Neural crest cell (in vitro differentiated cells): ENCODE measurements at places on chromosomes 6 and 20.

DNA sequence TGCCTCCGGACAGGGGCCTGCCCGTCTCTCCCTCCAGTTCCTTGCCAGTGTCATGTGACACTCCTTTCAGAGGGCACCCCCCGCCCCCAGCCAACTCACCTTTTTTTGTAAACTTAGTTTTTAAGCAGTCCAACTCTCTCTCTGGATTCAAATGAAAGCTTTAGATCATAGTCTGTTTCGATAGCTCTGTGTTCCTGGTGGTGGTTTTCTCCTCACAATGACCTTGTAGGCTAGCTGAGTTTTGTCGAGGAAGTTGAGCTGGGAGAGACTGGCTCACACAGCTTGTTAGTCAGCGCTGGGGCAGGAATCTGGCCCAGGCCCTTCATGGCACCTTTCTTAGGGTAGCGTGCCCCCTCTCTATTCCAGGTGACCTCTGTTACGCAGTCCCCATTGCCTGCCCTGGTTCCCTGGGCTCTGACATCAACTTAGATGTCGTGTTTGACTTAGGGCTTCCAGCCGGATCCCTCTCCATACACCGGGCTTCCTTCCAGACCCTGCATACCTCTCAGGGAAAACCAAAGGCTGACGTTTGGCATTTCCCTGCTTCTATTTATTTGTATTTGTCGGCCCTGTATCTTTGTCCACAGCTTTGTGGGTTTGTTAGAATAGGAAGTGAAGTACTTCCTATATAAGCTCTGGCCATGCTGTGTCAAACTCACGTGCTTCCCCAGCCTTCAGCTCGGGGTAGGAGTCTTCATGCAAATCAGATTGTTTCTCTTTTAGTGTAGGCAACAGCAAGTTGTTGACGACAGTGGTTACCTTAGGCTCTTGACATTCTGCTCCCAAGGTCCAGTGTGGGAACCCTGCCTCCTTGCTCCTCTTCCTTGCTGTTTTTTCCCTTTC, 12.7 kb downstream of the IGF2R start:
- peaks cover 72% of the 10 kb centered on the region for H3K4me1 ChIP-seq
- no peak overlapping the region for H3K4me3 ChIP-seq
- H3K27me3 ChIP-seq, result no peaks in the 10 kb centered on the region
- no peak overlapping the region for H3K27ac ChIP-seq

- H3K4me3 ChIP-seq, result no peak overlapping the region
- no peak for DNase-seq
- peaks cover 98% of the 10 kb centered on the region for H3K27me3 ChIP-seq
- H3K4me1 ChIP-seq, result peaks cover 28% of the 10 kb centered on the region
Measured at GRCh38 chr6:105988812-105989577, 97.1 kb upstream of the PRDM1 start.

DNA sequence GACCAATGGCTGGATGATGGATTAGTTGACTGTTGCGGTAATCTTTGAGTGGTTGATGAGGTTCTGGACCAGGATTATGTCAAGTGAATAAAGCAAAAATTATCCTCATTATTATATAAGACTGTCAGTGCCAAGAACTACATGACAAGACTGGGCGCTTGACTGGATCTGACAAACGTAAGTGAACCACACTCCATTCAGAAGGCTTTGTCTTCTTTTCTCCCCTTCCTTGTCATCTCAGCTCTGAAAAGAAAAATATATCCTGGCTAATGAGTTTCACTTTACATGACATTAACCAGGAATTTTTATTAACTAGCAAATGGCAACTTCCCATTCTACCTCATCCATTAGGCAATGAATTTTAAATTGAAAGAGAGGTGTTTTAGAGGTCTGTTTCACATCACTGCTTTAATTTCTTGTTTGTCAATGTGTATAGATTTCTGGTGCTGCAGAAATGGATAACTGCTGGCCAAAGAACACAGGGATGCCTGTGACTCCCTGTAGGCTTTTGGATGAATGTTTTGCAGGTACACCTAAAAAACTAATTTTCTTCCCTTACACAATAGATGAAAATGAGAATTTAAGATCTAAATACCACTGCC, 150.1 kb downstream of the ELOVL4 start:
- no peaks in the 10 kb centered on the region for H3K36me3 ChIP-seq
- no peak for DNase-seq
- no peaks in the 10 kb centered on the region for H3K27me3 ChIP-seq
- H3K4me1 ChIP-seq, result peaks cover 20% of the 10 kb centered on the region
- no peak overlapping the region for H3K4me3 ChIP-seq

- H3K27ac ChIP-seq, result no peak overlapping the region
- DNase-seq, result peak; percentile 41
- no peaks in the 10 kb centered on the region for H3K4me1 ChIP-seq
- H3K4me3 ChIP-seq, result no peak overlapping the region
- peaks cover 22% of the 10 kb centered on the region for H3K27me3 ChIP-seq
Measured at GRCh38 chr20:44776980-44777379, 31.3 kb downstream of the KCNK15 start.

DNA sequence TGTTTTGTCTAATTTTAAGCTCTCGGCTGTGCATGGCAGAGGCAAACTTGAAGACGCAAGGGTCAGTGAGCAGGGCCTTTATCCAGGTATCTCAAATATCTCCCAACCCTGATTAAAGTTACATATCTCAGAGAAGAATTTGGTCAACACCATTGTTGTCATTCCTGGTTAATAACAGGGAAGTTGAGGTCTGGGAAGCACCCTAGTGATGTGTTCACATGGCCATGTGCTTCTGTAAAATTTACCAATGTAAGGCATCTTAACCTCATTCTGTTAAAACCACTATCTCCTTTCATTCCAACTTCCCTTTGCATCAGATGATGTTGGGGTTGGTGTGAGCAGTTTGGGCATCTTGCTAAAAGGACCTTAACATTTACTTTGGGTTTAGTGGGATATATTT, 4.0 kb upstream of the FAM110A start:
- DNase-seq, result no peak
- H3K27me3 ChIP-seq, result no peaks in the 10 kb centered on the region
- no peaks in the 10 kb centered on the region for H3K36me3 ChIP-seq
- H3K27ac ChIP-seq, result no peak overlapping the region

GRCh38 chr6:28988536-28989311, 16.4 kb downstream of the ZNF311 start:
- peak; percentile 76 for DNase-seq
- H3K27ac ChIP-seq, result peak overlapping the region; percentile 19
- H3K36me3 ChIP-seq, result peaks cover 9% of the 10 kb centered on the region

DNA sequence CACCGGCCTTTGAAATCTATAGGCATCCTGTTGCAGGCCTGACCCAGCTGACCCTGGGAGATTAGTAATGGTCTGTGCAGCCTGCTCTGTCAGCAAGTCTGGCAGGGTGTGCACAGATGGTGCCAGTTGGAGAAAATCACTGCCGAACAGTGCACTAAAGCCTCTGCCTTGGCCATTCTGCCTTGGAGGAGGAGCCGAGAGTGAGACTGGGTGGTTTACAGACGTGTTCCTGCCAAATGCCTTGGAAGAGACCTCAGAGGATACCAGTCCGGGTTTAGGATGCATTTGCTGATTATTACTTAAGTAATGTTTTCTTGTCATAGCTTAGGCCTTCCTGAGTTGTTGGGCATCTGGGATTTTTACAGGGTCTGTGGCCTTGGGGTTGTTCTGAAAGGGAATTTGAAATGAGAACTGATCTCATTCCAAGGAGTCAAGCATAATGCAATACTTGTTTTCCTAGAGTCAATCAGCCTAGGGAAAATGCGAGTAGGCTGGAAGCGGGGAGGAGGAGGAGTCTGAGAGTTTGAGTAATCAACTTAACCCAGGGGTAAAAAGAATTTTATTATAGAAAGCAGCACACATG, 292.1 kb downstream of the SOX4 start:
- H3K4me1 ChIP-seq, result peaks cover 6% of the 10 kb centered on the region
- no peak overlapping the region for H3K4me3 ChIP-seq
- peaks cover 13% of the 10 kb centered on the region for H3K36me3 ChIP-seq
- no peaks in the 10 kb centered on the region for H3K27me3 ChIP-seq

DNA sequence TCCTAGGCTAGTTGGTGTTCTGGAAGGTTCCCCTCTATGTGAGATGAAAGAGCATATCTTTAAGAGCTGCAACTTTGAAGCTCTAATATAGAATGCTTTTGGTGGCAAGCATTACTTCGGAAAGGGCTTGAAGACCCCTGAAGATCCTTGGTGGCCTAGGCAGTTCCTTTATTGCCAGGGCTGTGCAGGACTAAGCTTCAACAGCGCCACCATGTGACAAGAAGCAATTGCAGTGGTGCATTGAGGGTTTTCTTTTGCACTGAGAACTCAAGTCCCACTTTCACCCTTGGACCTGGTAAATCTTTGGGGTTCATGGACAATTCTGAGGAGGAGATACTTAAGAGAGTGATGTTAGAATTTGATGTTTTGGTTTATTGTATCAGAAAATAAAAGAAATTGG, 237.4 kb upstream of the GMDS start:
- no peak overlapping the region for H3K27ac ChIP-seq
- no peak for DNase-seq
- H3K4me3 ChIP-seq, result no peak overlapping the region
- no peaks in the 10 kb centered on the region for H3K27me3 ChIP-seq
- H3K36me3 ChIP-seq, result no peaks in the 10 kb centered on the region

- H3K4me1 ChIP-seq, result peaks cover 32% of the 10 kb centered on the region
- H3K4me3 ChIP-seq, result no peak overlapping the region
- H3K27me3 ChIP-seq, result no peaks in the 10 kb centered on the region
- peaks cover 8% of the 10 kb centered on the region for H3K36me3 ChIP-seq
- H3K27ac ChIP-seq, result peak overlapping the region; percentile 3
- no peak for DNase-seq
Measured at GRCh38 chr6:140271759-140272377, 897.4 kb upstream of the CITED2 start.

DNA sequence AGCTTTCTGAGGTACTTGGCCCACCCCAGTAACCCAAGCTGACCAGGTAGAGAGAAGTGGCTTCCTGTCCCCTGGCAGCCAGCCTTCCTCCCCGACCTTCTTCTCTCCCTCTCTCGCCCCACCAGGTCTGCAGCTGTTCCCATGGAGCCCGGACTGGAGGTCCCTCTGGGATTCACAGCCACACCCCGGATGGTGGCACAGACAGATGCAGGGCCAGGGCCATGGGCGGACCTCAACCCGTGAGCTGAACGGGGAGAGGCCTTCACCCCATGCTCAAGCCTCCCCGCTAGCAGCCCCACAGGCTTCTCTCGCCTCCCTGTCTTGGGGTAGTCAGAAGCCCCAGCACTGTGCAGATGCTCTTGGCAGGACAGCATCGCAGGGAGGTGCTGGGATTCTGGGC, 41.3 kb downstream of the CPXM1 start:
- DNase-seq, result no peak
- no peak overlapping the region for H3K4me3 ChIP-seq
- no peak overlapping the region for H3K27ac ChIP-seq
- peaks cover 44% of the 10 kb centered on the region for H3K27me3 ChIP-seq

GRCh38 chr20:54062812-54063280, 7.5 kb downstream of the BCAS1 start:
- H3K4me1 ChIP-seq, result peaks cover 9% of the 10 kb centered on the region
- DNase-seq, result no peak
- H3K27me3 ChIP-seq, result no peaks in the 10 kb centered on the region
- H3K27ac ChIP-seq, result no peak overlapping the region
- no peaks in the 10 kb centered on the region for H3K36me3 ChIP-seq

GRCh38 chr20:47359530-47360296, 3.2 kb upstream of the ZMYND8 start:
- H3K27me3 ChIP-seq, result no peaks in the 10 kb centered on the region
- no peak for DNase-seq
- H3K4me1 ChIP-seq, result peaks cover 53% of the 10 kb centered on the region
- peak overlapping the region; percentile 99 for H3K27ac ChIP-seq
- peak overlapping the region; percentile 56 for H3K4me3 ChIP-seq
- no peaks in the 10 kb centered on the region for H3K36me3 ChIP-seq

GRCh38 chr6:91613481-91613880, 1026.6 kb upstream of the MAP3K7 start:
- H3K36me3 ChIP-seq, result no peaks in the 10 kb centered on the region
- DNase-seq, result no peak
- H3K27ac ChIP-seq, result no peak overlapping the region
- no peaks in the 10 kb centered on the region for H3K27me3 ChIP-seq
- H3K4me3 ChIP-seq, result no peak overlapping the region
- H3K4me1 ChIP-seq, result no peaks in the 10 kb centered on the region

DNA sequence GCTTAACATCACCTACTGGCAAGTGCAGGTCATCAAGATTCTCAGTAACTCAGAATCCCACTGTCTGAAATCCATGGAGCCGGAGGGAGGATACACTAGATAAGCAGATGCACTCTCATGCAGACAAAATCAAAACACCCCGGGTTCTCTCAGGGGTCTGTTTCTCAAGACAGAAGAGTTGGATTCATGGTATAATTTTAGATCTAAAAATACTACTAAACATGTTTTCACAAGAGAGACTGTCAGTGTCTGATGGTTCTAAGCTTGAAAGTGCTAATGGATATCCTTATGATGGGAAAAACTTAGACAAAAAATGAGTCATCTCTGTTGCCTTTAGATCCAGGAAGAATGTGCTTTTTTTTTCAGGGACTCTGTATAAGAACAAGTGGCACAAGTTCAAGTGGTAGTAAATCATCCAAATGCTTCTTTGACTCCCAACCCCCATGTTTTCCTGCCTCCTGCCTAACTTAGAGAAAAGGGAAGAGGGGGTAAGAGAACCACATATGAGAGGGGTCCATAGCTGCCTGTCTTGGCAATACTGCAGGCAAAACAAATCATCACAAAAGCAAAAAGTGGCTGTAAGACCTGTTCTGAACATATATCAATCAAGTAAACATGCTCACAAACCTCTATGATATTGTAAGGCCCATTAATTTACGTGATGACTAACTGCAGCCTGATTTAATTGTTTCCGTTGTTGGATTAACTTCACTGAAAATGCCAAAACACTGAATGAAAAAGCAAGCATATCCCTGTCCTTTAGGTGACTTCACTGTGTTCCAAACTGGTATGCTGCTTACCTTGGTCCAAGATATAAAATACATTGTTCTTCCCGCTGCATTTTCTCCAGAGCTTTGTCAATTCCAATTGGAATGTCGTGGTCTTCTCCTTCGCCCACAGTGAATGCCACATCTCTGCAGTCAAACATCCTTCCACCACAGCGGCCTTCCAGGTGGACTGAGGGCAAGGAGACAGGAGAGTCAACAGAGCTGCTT, 84.0 kb upstream of the TULP1 start:
- H3K36me3 ChIP-seq, result peaks cover 4% of the 10 kb centered on the region
- no peak for DNase-seq
- H3K4me1 ChIP-seq, result peaks cover 26% of the 10 kb centered on the region
- H3K4me3 ChIP-seq, result no peak overlapping the region
- no peaks in the 10 kb centered on the region for H3K27me3 ChIP-seq

DNA sequence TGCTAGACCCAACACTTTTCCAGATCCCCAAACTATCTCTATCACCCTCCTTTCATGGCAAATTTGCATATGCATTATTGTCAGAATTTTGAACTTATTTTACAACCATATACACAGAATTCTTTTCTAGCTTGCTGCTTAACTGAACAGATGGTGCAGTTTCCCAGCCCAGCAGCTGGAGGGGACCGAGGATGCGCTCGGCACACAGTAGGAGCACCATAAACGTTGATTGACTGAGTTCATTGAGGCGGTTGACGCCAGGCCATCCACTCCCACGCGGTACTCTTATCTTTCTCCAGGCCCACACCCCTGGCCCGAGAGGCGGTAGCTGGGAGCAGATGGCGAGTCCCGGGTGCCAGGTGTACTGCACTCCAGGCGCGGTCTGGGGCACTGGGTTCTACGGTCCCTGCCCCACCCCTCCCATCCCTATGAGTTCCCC, 6.8 kb upstream of the SOX4 start:
- H3K4me1 ChIP-seq, result peaks cover 18% of the 10 kb centered on the region
- H3K4me3 ChIP-seq, result peak overlapping the region; percentile 99
- peak overlapping the region; percentile 91 for H3K27ac ChIP-seq
- peaks cover 26% of the 10 kb centered on the region for H3K36me3 ChIP-seq
- no peak for DNase-seq

- no peak overlapping the region for H3K27ac ChIP-seq
- H3K4me3 ChIP-seq, result no peak overlapping the region
- peaks cover 60% of the 10 kb centered on the region for H3K27me3 ChIP-seq
- DNase-seq, result no peak
- H3K36me3 ChIP-seq, result peaks cover 2% of the 10 kb centered on the region
Measured at GRCh38 chr6:169943241-169944060, 192.0 kb downstream of the ERMARD start.
